ENCODE measurements at places on chromosomes 6 and 20.

GRCh38 chr6:52965380-52965779, 29.7 kb downstream of the GSTA4 start:
- DNase-seq, result no peak

GRCh38 chr6:26311012-26311384, 54.0 kb upstream of the BTN3A2 start:
- no peak for DNase-seq

- no peak for DNase-seq
Measured at GRCh38 chr20:9409352-9409751, 105.0 kb upstream of the LAMP5 start.

DNA sequence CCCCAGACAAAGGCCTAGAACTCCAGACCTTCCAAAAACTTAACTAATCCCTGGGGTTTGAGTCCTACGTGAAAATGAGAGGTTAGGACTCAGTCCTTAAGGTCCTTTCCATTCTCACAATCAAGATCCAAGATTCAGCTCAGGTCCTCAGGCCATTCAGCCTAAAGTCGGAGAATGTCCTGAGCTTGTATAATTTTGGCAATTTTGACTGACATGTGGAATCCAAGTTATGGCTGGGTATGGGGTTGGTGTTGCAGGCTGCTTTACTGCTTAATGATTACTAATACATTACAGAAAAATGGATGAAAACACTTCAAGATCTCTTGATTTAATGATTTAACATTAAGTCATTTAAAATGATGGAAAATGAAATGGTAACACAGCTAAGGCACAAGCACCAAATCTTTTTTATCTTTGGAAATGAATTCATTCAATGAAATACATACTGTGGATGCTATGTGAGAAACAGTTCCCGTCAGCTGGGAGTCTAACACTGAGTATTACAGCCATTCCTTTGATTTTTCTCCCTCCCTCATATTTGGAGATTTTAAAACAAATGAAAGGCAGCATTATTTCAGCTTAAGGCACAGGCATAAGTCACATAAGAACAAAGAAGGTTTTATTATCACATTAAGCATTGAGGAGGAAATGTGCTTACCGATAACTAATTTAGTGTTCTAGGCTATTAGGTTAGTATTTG, 1.3 kb downstream of the ARHGAP18 start:
- DNase-seq, result no peak

GRCh38 chr20:32611868-32612267, 26.7 kb upstream of the NOL4L start:
- DNase-seq, result no peak

- DNase-seq, result no peak
Measured at GRCh38 chr6:157135691-157136090, 187.6 kb downstream of the TMEM242 start.

GRCh38 chr20:50819349-50819748, 24.5 kb downstream of the BCAS4 start:
- DNase-seq, result no peak

DNA sequence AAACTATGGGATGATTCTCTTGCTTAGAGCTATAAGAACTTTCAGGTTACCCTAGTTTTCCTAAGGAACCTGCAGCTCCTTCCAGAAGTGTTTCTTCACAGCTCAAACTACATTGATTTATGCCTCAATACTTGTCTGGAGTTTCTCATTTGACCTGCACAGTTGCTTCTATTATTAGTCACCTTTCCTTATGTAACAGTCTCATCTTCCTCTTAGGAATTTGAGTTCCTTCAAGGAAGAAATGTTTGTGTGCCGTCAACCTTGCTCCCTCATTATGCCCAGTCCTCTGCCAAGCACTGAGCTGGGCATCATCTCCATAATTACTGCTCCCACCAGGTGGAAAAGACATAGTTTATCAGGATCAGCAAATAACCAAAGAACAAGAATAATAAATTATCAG, 466.4 kb downstream of the PKHD1 start:
- no peak for DNase-seq

DNA sequence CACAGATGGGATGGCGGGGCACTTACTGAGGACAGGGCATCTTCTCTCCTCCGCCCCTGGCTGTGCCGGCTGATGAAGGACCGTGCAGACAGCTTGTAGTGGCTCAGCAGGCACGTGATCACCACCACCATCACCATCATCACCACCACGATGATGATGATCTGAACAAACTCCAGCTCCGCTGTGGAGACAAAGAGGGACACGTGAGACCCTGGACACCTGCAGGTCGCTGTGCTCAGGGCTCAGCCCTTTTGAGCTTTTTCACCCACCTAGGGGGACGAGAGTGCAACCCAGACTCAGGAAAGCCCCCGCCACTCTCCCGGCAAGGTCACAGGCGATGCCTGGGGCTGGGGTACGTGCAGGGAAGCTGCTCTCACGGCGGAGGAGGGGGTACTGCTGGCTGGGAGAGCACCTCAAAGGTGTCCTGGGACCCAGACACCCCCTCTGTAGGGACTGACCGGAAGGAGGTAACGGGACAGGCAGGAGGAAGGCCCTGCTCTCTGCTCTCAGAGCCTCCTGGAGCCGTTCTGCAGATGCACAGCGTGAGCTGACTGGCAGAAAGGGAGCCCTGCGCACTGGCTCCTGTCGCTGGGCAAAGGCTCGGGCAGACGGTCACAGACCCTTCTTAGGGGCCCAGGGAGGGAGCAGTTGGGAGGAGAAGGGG, 39.4 kb upstream of the ZBP1 start:
- no peak for DNase-seq

- no peak for DNase-seq
Measured at GRCh38 chr20:58944610-58945009, 36.4 kb upstream of the NELFCD start.

- DNase-seq, result no peak
Measured at GRCh38 chr6:42938987-42939809, 9.9 kb downstream of the CNPY3 start.

GRCh38 chr20:47319517-47320252, 36.8 kb downstream of the ZMYND8 start:
- DNase-seq, result peak; percentile 89

- DNase-seq, result no peak
Measured at GRCh38 chr6:134676307-134677281, 273.3 kb downstream of the ALDH8A1 start.

- DNase-seq, result peak; percentile 56
Measured at GRCh38 chr6:56955171-56956155, 556 bp downstream of the BEND6 start.

- peak; percentile 33 for DNase-seq
Measured at GRCh38 chr6:4805553-4806336, 29.5 kb downstream of the CDYL start.

- DNase-seq, result no peak
Measured at GRCh38 chr6:5174756-5175549, 85.8 kb downstream of the LYRM4 start.

DNA sequence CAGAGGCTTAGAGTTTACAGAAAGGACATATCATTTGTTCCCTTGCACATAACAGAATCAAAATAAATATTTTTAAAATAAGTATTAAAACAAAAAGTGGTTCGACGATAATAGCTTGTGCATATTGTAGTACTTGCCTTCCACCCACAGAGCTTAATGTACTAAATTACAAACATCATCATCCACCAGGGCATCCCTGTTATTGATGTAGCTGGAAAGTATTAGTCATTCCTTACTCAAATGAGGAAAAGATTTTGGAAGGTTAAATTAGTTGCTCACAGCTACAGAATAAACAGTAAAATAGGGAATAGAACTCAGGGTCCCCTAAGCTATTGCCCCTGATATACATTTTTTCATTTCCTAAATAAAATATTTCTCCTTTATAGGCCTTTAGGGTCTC, 150.3 kb downstream of the PTPRK start:
- DNase-seq, result no peak

GRCh38 chr6:127956260-127956888, 55.5 kb upstream of the THEMIS start:
- no peak for DNase-seq

- no peak for DNase-seq
Measured at GRCh38 chr6:73073238-73073637, 152.1 kb downstream of the KHDC1L start.
